ENCODE measurements at places on chromosomes 3 and 15. TPM values are rescaled to one million over a fixed set of nuclear protein-coding genes. Genes with fewer than 3 reads are reported as not detected.

The PTH1R gene
- 1.1 TPM for total RNA-seq

The ADAMTS7 gene
- total RNA-seq: 7.2 TPM

The TGM5 gene
- not detected for total RNA-seq

The GNB4 gene
- 14.9 TPM for total RNA-seq

The SLC2A2 gene
- not detected for total RNA-seq

The PXYLP1 gene
- 9.9 TPM for total RNA-seq

The JAGN1 gene
- 80.7 TPM for total RNA-seq

The KBTBD8 gene
- total RNA-seq: 0.91 TPM
